ENCODE measurements at places on chromosomes 13 and 19.

DNA sequence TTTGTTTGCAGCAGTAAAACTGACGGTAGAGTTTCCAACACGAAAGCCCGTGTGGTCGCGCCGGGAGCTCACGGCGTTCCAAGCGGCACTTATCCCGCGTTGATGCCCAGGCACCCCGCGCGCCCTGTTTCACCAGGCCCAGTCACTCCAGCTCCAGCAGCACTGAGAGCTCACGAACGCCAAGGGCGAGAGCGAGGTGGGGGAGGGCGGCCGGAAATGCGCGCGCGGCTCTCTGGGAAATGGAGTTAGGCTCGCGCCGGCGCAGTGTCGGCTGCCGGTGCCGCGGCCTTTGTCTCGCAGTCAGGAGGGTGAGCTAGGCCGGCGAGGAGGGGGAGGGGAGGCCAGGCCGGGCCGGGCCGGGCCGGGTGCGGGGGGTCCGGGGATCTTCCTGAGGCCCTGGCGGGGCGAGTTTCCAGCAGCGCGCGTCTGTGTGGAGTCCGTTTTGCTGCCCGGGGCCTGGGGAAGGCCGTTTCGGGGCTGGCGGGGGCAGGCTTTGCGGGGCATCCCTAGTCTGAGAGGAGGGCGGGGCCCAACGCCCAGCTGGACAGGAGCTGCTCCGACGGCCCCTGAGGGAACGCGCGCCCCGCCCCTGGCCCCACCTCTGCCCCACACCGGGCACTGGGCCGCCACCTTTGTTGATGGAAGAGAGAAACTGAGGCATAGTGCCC is at the start of gene ZNF135:
Gene ZNF135, plus strand, starts transcription at position 280 of the 668 bp plus-strand sequence. CDS start 721 bp downstream, outside the sequence.
- no peak for DNase-seq

- no peak for DNase-seq
Observed at GRCh38 chr13:114015111-114015968, 41.5 kb upstream of the C13orf46 start.

DNA sequence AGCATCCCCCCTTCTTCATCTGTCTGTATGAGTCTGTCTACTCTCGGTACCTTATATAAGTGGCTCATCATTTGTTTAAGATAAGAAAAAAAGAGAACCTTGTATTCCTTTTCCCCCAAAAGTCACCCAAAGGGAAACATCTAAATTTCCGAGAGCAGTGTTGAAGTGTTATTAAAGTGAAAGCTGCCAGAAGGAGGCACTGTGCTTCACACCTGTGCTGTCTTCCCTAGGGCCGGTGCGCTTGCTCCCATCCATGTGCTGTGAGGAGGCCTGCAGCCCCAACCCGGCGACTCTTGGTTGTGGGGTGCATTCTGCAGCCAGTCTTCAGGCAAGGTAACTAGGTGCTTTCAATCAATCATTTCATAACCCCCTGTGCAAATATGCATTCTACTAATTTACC is 97.5 kb downstream of the TNFRSF19 start:
- DNase-seq: no peak

- no peak for DNase-seq
Observed at GRCh38 chr13:87671753-87672605, 808 bp downstream of the SLITRK5 start.

GRCh38 chr13:72622546-72622945 is 104.9 kb downstream of the MZT1 start:
- no peak for DNase-seq

- peak; percentile 38 for DNase-seq
Observed at GRCh38 chr13:74306496-74306895, 172.3 kb upstream of the KLF12 start.

DNA sequence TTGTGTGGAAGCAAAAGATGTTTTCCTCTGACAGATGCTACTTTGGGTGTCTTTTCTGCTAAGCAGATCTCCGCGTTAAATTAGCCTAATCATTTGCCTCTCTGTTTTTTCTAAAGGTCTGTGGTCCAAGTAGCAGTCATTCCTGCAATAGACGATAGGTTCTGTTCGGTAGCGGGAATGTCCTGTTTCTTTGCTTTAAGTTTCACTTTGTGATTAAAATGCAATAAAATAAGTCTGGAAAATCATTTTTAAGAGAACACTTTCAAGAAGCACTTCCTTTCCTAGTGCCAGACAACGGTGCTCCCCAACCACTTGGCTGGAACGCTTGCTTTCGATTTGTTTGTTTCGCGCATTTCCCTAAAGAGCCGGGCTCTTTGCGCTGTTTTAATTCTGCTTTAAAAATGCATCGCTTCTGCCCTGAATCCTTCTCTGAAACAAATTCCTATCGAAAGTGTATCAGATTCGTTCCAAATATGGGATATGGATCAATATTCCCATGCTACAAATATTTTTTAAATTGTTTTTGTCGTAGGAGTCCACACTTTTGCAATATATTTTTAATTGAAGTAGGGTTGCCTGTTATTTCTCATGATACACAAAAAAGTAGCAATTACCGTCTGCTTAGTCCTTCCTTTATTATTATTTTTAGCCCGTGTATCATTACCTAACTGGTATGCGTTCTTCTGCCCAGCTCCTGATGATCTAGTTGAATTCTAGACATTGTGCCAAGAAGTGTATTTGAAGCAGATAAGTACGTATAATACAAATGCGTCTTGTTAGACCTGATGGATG is 14.2 kb downstream of the ZIC2 start:
- DNase-seq: no peak

GRCh38 chr19:53621885-53622740 is 9.7 kb upstream of the DPRX start:
- no peak for DNase-seq

DNA sequence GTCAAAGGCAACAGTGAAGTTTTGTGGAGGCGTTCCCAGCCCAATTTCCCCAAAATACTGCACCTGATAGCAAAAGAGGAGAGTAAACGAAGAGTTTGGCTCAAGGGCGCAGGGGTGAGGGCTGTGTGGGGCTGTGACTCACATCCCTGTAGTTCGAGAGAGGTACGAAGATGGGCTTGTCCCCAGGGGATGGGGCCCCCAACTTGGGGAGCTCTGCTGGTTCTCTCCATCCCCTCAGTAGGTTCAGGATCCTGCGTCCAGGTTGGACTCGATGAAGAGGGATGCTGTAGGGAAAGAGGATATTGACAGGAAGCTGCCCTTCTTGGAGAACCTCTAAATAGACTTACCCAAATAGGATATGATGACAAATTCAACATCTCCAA is 3.4 kb downstream of the NAPSA start:
- DNase-seq: no peak

GRCh38 chr19:51158474-51159129 is 16.5 kb downstream of the SIGLEC7 start:
- peak; percentile 59 for DNase-seq

GRCh38 chr13:95260031-95260525 is 41.2 kb downstream of the ABCC4 start:
- no peak for DNase-seq

- peak; percentile 84 for DNase-seq
Observed at GRCh38 chr13:75357576-75358289, 124.2 kb downstream of the TBC1D4 start.

DNA sequence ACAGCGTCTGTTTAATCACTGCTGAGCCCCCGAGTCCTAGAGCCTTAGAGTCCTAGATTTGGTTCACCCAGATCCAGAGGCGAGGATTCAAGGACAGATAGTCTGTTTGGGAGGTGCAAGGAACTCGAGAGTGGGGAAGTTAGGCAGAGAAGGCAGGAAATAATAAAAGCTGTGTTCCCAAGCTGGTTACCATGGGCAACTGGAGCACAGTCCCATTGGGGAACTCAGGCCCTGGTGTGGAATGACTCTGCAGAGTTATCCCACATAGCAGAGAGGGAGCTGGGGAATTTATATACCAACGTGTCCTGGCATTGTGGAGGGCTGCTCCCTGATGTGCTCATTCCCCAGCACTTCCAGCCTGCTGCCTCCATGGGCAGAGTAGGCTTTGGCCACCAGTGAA is 9.7 kb downstream of the IGSF23 start:
- DNase-seq: no peak

GRCh38 chr19:55456347-55456746 is 5.1 kb downstream of the ISOC2 start:
- no peak for DNase-seq

DNA sequence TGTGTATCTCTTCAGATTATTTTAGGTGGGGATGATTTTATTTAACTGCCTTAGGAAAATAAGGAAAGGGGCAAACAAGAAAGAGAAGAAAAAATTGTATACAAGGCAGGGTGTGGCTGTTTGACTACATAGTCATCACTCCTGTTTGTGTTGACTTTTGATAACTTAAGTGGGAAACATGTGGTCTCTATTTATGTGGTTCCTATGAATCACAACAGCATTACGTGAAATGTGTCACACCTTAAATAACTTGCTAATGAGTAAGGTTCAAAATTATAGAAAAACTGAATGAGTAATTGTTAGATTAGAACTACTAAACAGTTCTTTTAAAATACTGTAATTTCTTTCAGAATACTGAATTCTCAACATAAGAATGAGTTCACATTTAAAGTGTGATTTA is 69.3 kb downstream of the LMO7 start:
- DNase-seq: no peak

DNA sequence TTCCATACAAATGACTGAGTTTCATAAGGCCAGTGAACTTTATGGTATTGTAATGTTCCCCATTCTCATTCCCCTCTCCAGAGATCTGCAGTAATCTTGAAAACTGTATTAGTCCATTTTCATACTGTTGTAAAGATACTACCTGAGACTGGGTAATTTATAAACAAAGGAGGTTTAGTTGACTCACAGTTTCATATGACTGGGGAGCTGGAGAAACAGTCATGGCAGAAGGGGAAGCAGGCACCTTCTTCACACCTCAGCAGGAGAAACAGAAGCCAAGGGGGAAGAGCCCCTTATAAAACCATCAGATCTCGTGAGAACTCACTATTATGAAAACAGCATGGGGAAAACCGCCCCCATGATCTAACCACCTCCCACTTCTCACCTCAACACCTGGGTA is 318.7 kb upstream of the KLF12 start:
- no peak for DNase-seq

DNA sequence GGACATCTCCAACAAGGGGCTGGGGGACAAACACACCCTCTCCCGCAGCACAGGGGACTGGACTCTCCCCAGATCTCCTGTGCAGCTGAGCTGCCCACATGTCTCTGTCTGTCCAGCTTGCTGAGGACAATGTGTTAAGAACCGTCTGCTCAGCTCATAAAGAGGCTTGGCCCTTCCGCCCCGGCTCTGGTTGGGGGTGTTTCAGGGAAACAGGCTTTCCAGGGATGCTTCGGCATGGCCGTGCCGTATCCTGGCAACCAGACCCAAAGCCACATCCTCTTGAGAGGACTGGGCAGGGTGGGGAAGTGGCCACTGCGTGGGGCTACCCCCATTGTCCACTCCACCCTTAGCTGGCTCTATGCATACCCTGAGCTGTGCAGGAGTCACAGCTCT is 41.1 kb upstream of the CHST8 start:
- no peak for DNase-seq

DNA sequence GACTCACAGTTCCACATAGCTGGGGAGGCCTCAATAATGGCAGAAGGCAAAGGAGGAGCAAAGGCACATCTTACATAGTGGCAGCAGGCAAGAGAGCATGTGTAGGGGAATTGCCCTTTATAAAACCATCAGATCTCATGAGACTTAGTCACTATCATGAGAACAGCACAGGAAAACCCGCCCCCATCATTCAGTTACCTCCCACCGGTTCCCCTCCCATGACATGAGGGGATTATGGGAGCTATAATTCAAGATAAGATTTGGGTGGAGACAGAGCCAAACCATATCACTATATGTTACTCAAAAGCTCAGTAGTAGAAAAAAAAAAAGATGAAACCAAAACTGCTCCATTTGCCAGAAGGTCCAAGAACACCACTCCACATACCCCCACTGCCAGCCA is 58.5 kb downstream of the DNAJC15 start:
- no peak for DNase-seq

DNA sequence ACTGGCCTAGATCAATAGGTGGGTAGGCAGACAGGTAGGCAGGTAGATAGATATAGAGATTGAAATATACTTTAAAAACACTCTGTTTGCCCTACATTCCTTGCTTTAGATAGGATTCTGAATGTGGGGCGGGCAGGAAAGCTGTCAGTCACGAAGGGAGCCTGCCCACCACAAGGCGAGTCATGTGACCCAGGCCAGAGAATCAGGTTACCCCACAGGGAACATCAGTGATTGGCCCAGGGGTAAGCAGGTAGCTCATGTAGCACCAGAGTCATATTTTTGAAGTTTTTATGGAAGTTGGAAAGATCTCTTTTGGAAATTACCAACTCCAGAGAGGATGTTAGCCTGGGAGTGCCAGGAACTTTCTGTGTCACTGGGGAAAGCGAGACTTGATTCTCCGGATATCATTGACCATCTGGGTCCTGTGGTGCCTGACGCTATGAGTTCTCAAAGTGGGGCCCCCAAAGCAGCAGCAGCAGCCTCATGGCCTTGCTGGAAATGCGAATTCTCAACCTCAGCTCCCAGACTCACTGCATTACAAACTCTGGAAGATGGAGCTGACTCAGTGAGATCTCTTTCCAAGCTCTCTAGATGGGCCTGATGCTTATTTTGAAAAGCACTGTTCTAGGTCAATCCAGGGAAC is 60.3 kb downstream of the IRS2 start:
- no peak for DNase-seq

DNA sequence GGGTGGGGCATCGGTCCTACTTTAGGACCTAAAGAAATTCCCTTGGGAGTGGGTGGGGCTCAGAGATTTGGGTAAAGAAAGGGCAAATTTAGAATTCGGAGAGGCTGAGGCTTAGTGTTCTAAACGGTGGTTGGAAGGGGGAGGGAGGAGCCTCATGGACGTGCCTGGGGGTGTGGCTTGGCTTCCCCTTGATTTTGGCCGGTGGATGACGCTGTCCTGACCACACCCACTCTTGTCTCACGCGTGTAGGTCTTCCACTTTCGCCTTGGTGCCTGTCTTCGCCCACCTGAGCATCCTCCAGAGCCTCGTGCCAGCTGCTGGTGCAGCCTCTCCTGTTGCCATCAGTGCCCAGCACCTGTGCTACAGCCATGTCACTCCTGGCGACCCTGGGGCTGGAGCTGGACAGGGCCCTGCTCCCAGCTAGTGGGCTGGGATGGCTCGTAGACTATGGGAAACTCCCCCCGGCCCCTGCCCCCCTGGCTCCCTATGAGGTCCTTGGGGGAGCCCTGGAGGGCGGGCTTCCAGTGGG is 1.2 kb upstream of the NUP62 start:
- no peak for DNase-seq

DNA sequence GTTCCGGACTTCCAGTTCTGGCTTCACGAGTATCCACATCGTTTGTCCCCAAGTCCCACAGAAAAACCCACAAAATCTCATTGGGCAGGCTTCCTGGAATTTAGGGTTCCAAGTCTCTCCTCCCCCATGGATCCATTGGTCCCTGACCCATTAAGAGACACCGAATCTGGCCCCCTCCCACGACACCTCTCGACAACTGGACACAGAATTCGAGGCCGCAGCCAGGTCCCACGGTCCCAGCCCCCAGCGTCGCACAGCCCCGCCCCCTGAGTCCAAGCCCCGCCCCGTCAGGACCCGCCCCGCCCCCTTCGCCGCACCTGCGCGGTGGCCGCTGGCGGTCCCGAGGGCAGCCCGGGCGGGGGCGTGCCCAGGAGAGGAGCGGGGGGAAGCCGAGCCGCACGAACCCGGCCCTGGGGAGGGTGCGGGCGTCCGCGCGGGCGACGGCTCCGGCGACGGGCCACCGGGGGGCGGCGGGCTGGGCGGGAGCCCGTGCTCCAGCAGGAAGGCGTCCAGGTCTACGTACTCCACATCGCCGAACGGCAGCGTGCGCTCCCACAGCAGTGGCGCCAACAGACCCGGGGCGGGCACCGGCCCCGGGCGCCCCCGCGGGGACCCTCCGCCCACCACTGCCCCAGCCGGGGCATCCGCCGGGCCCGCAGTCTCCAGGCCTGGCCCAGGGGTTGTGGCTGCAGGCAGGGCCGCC is 1.8 kb downstream of the DBP start:
- DNase-seq: no peak

Data from Jurkat, Clone E6-1 (cell line).